Right renal pelvis (tissue), 4 donors: ENCODE measurements at places on chromosomes 12 and 14. TPM values are rescaled to one million over a fixed set of nuclear protein-coding genes. Genes with fewer than 3 reads are reported as not detected.

FOXA1 gene
- polyA plus RNA-seq: 1.7 TPM

GRCh38 chr14:39628087-39628486 is 195.9 kb upstream of the FBXO33 start:
- DNase-seq: no peak

GRCh38 chr14:100777818-100778525 is 47.9 kb upstream of the MEG3 start:
- no peak for DNase-seq

NTF3 gene
- 3.6 TPM for polyA plus RNA-seq

CHMP4A gene
- polyA plus RNA-seq: 50.1 TPM

MAP3K9 gene
- polyA plus RNA-seq: 3.7 TPM

- DNase-seq: no peak
Measured at GRCh38 chr14:69066396-69067171, 86.3 kb downstream of the DCAF5 start.

DNA sequence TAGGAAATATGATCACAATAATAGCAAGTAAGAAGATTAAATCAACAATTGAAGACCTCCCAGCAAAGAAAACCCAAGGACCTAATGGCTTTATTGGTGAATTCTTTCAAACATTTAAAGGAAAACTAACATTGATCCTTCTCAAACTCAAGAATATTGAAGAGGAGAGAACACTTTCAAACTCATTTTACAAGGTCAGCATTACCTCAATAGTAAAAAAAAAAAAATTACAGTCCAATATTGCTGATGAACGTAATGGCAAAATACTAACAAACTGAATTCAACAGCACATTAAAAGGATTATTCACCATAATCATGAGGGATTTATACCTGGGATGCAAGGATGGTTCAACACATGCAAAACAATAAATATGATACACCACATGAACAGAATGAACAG is 33.7 kb upstream of the LGR5 start:
- DNase-seq: no peak
